ENCODE measurements at places on chromosomes 7 and 10.

- H3K36me3 ChIP-seq, result no peaks in the 10 kb centered on the region
- no peak overlapping the region for H3K27ac ChIP-seq
- H3K4me3 ChIP-seq, result no peak overlapping the region
- no peak for DNase-seq
- no peaks in the 10 kb centered on the region for H3K4me1 ChIP-seq
Measured at GRCh38 chr10:57979956-57980355, 287.7 kb downstream of the IPMK start.

- H3K27ac ChIP-seq, result peak overlapping the region; percentile 7
- no peak for DNase-seq
- H3K4me3 ChIP-seq, result no peak overlapping the region
- H3K4me1 ChIP-seq, result no peaks in the 10 kb centered on the region
Measured at GRCh38 chr10:4003348-4003973, 218.5 kb upstream of the KLF6 start.

DNA sequence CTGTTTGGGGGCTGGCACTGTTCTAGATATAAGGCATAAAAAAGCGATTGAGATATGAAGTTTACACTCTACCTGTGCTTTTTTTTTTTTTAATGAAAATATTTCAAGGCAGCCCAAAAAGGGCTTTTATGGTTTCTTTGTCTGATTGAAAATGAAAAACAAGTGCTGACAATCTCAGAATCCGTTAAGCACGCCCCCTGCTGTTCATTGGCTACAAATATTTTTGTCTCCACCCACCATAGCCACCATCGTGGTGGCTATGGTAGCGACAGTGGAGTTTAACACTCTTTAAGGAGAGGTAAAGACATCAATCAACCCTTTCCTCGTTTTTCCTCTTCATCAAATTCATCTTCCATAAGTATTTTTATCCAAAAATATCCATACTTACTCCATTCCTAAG, 94.2 kb downstream of the CD36 start:
- H3K27me3 ChIP-seq, result no peaks in the 10 kb centered on the region
- no peak for DNase-seq
- H3K4me1 ChIP-seq, result no peaks in the 10 kb centered on the region
- H3K27ac ChIP-seq, result no peak overlapping the region
- H3K4me3 ChIP-seq, result no peak overlapping the region

DNA sequence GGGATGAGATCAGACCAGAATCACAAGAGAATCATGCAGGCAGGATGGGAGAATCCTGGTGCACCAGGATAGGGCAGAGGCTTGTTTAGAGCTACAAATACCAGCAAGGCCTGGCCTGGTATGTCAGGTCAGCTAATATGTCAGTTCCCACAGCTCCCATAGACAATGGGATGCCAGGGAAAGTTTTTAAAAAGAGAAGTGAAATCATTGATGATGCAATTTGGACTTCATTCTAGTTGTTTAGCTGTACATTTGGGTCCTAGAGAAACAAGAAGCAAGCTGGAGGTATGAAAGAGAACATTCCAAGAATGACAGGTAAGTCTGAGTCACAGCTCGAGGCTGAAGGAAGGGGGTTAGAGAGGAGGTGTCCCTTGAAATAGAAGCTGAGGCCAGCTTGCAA, 45.2 kb downstream of the GPR141 start:
- no peak overlapping the region for H3K27ac ChIP-seq
- no peak for DNase-seq
- H3K36me3 ChIP-seq, result no peaks in the 10 kb centered on the region
- H3K4me3 ChIP-seq, result no peak overlapping the region
- H3K4me1 ChIP-seq, result no peaks in the 10 kb centered on the region
- H3K27me3 ChIP-seq, result peaks cover 2% of the 10 kb centered on the region

DNA sequence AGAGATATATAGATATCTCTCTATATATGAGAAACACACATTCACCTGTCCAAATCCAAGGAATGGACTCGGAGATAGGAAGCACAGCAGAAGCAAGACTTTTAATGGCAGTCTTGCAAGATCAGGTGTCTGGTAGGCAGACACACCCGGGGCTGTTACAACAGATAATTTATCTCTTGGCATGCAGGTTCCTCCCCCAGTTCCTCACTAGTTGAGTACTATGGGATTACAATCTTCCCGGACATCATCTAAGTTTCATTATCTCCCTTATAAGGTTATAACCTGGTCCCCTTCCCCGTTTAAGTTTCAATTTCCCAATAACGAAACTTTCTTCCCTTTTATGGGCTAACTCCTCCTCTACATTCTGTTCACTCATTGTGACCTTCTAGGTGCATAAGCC, 399.3 kb downstream of the PPP1R3A start:
- no peak overlapping the region for H3K27ac ChIP-seq
- H3K4me3 ChIP-seq, result no peak overlapping the region
- no peaks in the 10 kb centered on the region for H3K36me3 ChIP-seq
- H3K27me3 ChIP-seq, result no peaks in the 10 kb centered on the region

DNA sequence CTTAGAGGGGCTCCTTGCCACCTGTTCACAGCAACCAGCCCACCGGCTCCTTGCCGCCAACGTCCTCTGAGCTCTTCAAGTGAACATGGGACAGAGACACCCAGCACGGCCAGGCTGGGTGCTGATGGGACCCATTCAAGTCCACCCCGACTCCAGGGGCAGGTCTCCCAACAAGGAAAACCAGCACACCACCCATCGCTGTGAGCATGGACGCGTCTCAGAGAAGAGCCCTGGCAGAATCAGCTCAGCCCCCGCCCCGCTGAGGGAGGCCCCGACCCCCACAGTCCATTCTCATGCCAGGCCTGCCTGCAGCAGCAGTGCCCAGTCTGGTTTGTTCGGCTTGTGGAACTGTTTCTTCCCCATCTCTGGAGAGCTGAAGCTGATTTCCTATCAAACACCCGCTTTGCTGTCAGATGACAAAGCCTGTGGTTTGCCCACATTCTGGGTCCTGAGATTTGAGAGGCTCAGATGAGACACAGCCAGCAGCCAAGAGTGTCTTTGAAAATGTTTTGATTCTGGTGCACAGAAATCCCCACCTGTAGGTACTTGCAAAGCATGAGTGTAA, 216.6 kb downstream of the ZMYND11 start:
- H3K4me3 ChIP-seq, result no peak overlapping the region
- DNase-seq, result no peak
- no peaks in the 10 kb centered on the region for H3K4me1 ChIP-seq
- H3K36me3 ChIP-seq, result no peaks in the 10 kb centered on the region

DNA sequence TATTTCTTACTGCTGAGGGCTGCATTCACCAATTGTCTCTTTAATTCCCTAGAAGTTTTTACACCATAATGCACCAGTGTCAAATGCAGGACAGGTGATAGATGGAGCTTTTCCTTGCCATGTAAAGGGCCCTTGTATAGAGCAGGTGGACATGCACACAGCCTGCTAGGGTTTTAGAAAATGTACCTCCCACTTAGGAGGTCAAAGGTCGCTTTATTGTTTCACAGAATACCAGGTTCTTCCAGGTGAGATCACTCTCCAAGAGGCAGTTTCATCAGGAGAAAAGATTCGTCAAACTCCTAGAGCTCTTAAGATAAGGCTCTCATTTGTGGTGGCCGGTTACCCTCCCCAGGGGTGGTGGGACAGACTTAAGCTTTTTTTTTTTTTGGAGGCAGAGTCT, 215.8 kb downstream of the PHTF2 start:
- DNase-seq, result no peak
- no peak overlapping the region for H3K4me3 ChIP-seq
- H3K27me3 ChIP-seq, result no peaks in the 10 kb centered on the region
